ENCODE measurements at places on chromosomes 11 and 22.

GRCh38 chr11:62508336-62509058 lies 38.1 kb downstream of the AHNAK start:
- no peak for DNase-seq

- peak; percentile 12 for DNase-seq
Observed at GRCh38 chr11:36540998-36541397, 26.8 kb upstream of the RAG1 start.

- DNase-seq, result no peak
Observed at GRCh38 chr11:48063424-48063978, 83.1 kb downstream of the PTPRJ start.

GRCh38 chr11:58616594-58616993 lies 5.9 kb upstream of the CNTF start:
- DNase-seq, result no peak

- DNase-seq, result no peak
Observed at GRCh38 chr11:83852775-83853442, 566.7 kb upstream of the CCDC90B start.

GRCh38 chr11:5689551-5689983 lies at the start of gene TRIM22:
Gene TRIM22, plus strand, starts transcription at chr11:5689790. Its CDS starts 6,443 bp downstream, at chr11:5696233.
- DNase-seq, result peak; percentile 34

GRCh38 chr22:50714150-50714549 lies 23.9 kb upstream of the ACR start:
- no peak for DNase-seq

GRCh38 chr11:72278905-72279304 lies 34.9 kb upstream of the PHOX2A start:
- DNase-seq, result no peak

DNA sequence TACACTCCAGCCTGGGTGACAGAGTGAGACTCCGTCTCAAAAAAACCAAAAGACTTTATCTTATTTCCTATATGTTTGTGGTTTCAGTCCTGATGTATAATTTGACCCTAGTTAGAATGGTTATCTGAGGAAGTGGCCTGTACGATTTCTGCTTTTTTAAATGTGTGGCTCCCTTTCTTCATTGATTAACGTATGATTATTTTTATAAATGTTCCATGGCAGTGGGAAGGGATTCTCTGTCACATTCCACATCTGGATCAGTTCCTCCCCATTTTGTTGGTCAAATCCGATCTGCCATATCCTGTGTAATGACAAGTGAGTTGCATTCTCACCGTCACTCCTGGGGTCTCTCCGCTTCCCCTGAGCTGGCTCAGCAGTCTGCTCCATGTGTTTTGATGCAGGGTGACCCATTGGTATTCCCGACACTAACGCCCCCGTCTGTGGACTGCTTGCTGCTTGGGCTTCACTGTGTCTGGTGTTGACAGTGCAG lies 20.3 kb downstream of the NEAT1 start:
- no peak for DNase-seq

DNA sequence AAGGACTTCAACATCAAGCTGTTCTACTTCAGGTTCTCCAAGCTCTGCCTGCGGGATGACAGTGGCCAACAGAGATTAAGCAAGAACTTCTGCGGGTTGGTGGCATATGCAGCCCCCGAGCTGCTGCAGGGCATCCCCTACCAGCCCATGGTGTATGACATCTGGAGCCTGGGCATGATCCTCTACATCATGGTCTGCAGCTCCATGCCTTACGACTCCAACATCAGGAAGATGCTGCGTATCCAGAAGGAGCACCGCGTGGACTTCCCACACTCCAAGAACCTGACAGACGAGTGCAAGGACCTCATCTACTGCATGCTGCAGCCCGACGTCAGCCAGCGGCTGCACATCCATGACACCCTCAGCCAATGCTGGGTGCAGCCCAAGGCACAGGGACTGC lies 2.8 kb upstream of the DGCR2 start:
- DNase-seq, result no peak

DNA sequence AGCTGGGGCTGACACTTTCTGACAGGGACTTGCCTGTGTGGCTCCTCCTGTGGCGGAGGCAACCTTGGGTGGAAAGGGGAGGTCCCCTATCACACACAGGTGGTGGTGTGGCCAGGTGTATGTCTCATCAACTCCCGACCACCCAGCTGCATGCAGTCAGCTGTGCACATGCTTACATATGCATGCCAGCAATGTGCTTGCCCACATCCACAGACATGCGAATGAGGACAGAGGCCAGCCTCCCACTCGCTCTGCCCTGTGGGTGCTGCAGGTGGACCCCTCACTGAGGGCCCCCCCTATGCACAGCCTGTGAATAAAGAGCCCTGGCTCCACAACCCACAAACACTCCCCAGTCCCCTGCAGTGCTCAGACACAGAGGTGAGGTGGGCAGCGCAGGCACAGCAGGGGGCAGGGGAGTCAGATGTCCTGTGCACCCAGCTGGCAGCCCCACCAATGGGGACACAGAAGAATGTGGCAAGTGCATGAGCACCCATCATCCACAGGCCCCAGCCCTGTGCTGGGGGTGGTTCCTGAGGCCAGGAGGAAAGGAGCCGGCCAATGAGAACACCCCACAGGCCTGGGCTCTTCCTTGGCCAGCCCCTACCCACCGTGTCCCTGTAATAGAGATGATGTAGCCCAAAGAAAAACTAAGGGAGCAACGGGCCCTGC lies 9.5 kb downstream of the GNB1L start:
- no peak for DNase-seq
